ENCODE measurements at places on chromosomes 6 and 20.

- no peak for DNase-seq
These were observed 105.1 kb upstream of the HCRTR2 start for GRCh38 chr6:55069132-55069781.

- no peak for DNase-seq
These were observed 13.3 kb downstream of the FRK start for GRCh38 chr6:116047173-116047933.

GRCh38 chr6:31899882-31900722 is 1.8 kb downstream of the ZBTB12 start:
- DNase-seq, result no peak

DNA sequence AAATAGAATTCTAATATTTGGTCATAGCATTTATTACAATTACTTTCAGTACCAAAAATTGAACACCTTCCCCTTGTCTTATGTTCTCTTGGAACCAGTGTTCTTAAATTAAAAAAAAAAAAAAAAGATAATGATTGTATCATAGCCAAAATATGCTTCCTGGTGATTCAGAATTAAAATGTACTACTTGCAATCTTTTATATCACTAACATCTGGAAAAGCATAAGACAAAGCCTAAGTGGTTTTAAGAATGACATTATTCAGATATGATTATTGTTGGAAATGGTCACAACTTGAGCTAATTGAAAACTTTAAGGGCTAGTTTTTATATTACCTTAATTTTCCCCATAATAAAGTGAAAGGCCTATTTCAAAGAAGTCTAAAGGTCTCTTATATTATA is 493.3 kb upstream of the MARCKS start:
- DNase-seq, result no peak

- DNase-seq, result no peak
These were observed 541.0 kb upstream of the SPTLC3 start for GRCh38 chr20:12467758-12468157.

GRCh38 chr6:89217299-89217910 is at the start of gene GABRR1:
GABRR1 (minus strand) TSS chr6:89217358; CDS start chr6:89217322, 36 bp downstream.
- no peak for DNase-seq

DNA sequence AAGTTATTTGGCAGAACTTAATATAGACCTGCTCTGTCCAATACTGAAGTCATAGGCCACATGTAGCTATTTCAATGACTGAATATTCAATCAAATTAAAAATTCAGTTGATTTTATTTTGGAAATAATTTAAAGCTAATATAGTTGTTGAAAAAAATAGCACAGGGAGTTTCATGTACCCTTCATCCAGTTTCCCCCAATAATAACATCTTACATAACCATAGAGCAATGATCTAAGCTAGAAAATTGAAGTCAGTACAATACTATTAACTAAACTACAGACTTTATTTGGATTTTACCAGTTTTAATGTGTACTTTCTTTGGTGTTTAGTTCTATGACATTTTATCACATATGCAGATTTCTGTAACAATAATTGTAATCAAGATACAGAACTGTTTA is 212.2 kb upstream of the HDDC2 start:
- DNase-seq, result no peak

DNA sequence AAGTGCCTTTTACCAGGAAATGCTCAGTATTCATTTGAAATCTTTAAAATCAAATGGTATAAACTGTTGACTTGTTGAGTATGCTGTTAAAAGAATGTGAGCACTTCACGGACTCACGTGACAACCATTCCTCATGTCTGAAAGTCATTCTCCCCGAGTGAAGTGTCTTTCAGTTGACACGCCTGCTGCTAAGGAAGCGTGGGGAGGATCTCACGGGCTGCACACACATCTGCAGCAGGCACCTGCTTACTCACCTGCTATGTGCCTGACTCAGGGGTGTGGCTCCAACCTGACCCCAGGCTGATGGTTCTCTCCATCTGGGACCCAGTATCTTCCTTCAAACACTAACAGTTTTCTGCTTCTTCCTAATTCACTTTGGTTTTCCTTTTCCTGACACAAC is 32.7 kb downstream of the WDR27 start:
- DNase-seq, result peak; percentile 38

- DNase-seq, result no peak
These were observed 7.9 kb upstream of the CDSN start for GRCh38 chr6:31128093-31128676.

DNA sequence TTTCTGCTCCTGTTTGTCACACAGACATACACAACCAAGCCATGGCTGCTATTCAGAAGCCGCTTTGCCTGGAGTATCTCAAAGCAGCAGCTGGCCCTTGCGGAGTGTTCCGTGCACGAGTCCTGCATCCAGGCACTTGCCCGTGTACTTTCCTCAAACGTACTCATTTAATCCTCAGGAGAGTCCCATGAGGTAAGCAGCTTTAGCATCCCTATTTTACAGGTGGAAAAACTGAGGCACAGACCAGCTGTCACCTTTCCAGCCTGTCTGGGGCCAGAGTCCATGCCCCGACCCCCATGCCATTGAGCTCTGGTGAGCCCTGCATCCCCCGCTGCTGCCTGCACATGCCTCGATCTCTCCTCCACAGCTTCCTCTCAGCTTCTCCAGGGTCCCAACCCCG is 130.0 kb downstream of the ERMARD start:
- no peak for DNase-seq

GRCh38 chr6:67467341-67467740 is 1167.7 kb upstream of the ADGRB3 start:
- no peak for DNase-seq

DNA sequence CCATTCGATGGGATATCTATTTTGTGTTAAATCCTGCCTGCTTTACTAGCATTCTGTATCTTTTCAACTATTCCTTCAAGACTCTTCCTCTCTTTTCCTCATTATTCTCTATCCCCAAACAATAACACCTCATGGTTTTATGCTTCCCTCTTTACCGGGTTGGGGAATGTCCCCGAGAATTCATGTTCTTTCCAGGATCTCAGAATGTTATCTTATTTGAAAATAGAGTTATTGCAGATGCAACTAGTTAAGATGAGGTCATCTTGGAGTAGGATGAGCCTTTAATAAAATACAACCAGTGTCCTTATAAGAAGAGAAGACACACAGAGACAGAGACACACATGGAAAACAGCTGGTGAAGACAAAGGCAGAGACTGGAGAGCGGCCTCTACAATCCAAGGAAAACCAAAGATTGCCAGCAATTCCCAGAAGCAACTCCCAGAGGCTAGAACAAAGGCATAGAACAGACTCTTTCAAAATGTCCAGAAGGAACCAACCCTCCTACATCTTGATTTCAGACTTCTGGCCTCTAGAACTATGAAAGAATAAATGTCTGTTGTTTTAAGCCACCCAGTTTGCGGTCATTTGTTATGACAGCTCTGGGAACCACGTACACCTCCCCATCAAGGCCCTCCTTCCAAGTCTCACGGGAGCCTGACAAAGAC is 126.8 kb upstream of the TNFAIP3 start:
- DNase-seq, result no peak

DNA sequence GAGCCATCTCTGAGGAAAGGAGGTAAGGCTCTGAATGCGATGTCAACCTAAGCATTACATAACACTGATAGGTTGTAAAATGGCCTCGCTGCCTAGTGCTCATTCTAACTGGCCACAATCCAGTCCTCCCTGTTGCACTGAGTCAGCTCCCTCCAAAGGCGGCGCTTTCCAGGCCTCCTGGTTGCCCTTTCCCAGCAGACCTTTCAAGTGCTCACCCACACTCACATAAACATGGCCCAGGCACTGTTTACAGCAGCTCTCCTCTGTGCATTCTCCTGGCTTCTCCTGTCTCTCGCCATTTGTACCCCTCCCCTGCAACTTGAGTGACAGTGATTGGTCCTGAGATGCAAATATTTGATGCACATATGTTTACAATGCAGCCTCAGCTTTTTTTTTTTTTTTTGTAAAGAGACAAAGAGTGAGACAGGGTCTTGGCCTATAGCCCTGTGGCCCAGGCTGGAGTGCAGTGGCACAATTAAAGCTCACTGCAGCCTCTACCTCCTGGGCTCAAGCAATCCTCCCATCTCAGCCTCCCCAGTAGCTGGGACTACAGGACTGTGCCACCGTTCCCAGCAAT is 36.8 kb upstream of the PRND start:
- no peak for DNase-seq

GRCh38 chr6:14635195-14635594 is 517.6 kb downstream of the CD83 start:
- no peak for DNase-seq

- DNase-seq, result no peak
These were observed 85.0 kb upstream of the CEP85L start for GRCh38 chr6:118736440-118736839.

GRCh38 chr6:49504666-49505065 is 4.9 kb downstream of the GLYATL3 start:
- DNase-seq, result no peak

DNA sequence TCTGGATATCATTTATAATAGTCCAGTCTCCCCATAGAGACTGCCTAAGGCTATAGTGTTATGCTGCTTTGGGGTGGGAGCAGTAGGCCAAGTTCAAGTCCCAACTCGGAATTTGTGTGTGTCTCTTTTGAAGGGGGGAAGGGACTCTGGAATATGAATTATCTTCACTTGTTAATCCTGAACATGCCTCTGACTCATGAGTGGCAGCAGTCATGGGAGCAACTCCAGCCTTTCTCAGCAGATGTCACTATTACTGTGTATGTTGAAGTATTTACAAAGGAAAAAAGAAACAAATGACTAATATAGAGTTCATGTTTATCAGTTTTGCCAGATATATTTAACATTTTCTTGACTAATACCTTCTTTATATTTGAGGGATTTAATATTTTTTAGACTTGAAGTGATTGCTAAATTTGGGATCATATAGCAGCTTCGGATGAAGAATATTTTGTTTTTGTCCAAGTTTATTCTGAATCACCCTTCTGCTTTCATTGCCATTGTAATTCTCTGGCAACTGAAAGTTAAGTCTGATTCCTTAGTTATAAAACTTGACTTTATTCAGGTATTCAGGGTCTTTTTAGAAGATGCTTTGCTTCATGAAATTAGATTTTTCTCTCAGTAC is 23.4 kb downstream of the FAM217A start:
- no peak for DNase-seq

- DNase-seq, result no peak
These were observed 42.1 kb downstream of the KLHL31 start for GRCh38 chr6:53623497-53623896.

Measured in NCI-H187 treated with DMSO at 0.1 percent for 48 hours (cell line).